ENCODE measurements at places on chromosomes 2 and 18.

- no peak for DNase-seq
These were observed 323.1 kb downstream of the CTNNA2 start for GRCh38 chr2:79835911-79836310.

DNA sequence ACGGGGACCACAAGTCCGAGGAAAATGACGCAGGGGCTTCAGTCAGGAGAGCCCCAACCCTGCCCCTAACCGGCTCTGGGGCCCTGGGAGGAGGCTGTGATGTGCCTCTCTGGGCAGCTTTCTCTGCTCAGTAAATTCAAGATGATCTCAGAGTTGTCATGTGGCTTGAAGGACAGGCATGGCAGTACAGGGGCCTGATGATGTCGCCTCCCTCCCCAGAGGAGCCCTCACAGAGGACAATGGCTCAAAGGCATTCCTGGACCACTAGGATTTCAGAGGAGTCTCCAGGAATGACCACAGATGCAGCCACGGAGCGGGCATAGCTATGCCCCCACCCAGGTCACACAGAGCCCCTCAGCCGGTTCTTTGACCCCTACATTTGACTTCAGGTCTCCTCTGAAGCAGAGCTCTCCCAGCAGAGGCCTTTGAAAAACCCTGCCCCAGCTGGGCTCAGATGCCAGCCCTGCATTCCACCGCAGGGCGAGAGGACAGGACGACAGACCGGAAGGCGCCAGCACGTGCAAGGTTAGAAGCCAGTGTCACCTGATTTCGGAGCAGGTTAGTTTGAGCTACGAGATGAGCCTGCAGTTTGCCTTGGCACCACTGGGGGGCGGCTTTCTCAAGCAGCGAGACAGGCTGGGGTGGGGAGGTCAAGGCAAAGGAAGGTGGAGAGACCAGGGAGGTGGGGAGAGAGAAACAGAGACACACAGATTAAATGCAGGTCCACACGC, 39.2 kb downstream of the BIN1 start:
- DNase-seq: peak; percentile 84

GRCh38 chr2:17043173-17043572, 377.5 kb upstream of the CYRIA start:
- no peak for DNase-seq

DNA sequence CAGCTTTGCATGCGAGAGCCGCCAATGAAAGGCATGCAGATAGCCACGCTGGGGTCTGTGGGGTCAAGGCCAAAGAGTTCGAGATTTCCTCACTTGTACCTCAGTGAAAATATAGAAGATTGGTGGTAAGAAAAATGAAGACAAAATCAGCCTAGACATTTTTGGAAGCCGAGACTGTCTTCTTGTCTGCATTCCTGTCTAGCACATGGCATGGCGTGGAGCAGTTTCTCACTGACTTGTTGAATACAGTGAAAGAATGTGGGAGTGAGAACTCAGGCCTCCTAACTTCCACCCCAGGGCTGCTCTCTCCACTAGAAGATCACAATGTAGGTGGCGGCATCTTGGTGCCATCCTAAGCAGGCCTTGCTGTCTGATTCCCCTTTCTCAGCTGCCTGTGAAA, 740.8 kb upstream of the HS6ST1 start:
- DNase-seq: no peak

DNA sequence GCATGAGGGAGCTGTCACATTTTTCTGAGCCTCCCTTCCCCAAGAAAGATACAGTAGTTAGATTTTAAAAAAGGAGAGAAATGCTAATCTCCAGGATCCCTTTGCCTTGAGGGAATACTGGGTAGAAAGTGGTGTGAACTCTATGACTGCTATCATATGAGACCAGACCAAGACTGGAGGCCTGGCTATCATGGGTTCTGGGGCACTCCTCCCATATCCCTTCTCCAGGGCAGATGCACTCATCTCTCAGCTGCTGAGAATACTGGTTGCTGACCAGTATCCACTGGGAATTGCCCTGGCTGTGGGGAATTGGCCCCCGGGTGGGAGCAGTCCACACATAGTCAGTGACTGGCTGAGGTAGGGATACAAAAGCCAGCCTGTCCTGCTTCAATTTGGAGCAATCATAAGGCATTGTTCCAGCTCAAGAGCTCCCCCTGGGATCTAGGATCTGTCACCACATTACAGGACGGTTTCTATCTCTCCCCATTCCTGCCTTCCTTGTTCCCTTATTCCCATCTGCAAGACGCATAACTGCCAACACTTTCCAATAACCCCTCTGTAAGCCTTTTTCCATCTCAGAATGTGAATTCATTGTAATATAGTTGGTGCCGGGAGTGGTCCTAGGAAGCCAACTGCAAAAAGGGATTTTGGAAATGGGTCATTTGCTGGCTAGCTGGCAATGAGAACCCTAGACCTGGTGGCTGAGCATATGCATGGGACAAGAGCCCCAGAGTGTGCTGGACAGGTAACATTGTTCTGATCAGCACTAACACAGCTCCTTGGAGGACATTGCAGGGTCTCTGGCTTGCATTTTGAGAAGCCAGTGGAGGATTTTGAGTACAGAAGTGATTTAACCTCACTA, 35.4 kb upstream of the REEP1 start:
- DNase-seq: peak; percentile 41

- no peak for DNase-seq
These were observed 334.0 kb downstream of the CTNNA2 start for GRCh38 chr2:79846878-79847277.

Data from midbrain (tissue), 1 donor.